ENCODE measurements at places on chromosomes 4 and X.

- DNase-seq, result no peak
These were observed 153.1 kb upstream of the VCX start for GRCh38 chrX:7689791-7690412.

- DNase-seq, result peak; percentile 16
These were observed 81.4 kb downstream of the ARHGAP10 start for GRCh38 chr4:147813109-147813773.

- DNase-seq, result peak; percentile 47
These were observed 23.1 kb upstream of the NAP1L5 start for GRCh38 chr4:88720451-88721428.

- DNase-seq, result no peak
These were observed 1.6 kb downstream of the CXCL8 start for GRCh38 chr4:73741750-73742489.

GRCh38 chr4:147477439-147477838 is 3.5 kb upstream of the EDNRA start:
- DNase-seq, result no peak

DNA sequence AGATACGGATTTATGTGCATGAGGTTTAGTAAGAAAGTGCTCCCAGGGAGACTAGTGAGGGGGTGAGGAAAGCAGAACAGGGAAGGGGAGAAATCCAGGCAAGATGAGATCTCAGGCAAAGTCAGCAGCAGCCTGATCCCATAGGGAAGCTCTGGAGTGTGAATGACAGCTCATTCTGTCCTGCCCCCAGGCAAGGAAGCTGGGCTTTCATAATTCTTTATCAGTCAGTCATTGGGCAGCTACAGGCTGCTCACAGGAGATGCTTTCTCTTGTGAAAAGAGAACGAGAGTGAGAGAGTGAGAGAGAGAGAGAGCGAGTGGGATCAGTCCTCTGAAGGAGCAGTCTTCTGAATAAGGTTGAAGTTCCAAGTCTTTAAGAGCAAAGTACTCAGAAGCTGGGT is 48.1 kb downstream of the SRPX start:
- DNase-seq, result no peak

Measured in NCI-H446 treated with DMSO at 0.1 percent for 48 hours (cell line).